ENCODE measurements at places on chromosomes 6 and 20. TPM values are rescaled to one million over a fixed set of nuclear protein-coding genes. Genes with fewer than 3 reads are reported as not detected.

DNA sequence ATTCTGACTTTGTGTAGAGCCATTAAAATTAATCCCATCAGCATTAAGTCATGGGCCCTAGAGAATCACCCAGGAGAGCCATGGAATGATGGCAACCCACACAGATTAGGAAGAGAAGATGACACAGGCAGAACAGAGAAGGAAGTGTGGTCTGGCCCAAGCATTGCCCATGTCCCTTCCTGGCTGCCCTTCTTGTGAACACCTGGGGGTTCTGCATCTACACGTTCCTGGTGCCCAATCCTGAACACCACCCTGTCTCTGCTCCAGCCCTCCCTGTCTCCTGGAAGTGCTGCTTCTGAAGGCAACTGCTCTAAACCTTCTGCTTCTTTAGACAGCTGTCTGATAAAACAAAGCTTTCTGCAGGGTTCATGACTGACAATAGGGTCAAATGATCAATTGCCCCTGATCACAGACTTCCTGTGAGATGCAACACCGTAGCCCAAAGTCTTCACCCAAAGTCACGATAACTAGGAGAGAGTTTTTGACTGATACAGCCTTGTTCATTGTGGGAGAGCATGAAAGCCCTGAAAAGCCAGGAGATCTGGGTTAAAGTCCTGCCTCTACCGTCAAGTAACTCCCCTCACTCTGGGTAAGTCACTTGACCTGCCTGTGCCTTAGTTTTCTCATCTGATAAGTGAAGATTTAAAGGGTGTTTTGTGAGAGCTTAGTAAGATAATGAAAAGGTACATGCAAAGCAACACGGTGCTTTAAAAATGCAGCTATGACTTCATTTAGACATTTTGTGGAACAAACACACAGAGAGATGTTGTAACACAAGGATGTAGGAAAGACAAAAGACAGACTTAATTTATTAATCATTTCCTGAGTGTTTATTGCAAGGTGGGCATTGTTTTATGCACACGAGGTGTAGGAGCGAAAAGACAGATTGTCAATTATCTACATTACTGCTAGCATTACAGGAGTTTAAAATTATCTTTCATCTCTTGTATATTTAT, 291.2 kb upstream of the STXBP5 start:
- no peaks in the 10 kb centered on the region for H3K4me1 ChIP-seq
- H3K27me3 ChIP-seq = no peaks in the 10 kb centered on the region
- H3K4me3 ChIP-seq = peak overlapping the region; percentile 9
- H3K27ac ChIP-seq = peak overlapping the region; percentile 75

GRCh38 chr20:32485770-32486478, 99.2 kb downstream of the NOL4L start:
- H3K4me1 ChIP-seq = no peaks in the 10 kb centered on the region
- H3K27me3 ChIP-seq = no peaks in the 10 kb centered on the region
- H3K36me3 ChIP-seq = no peaks in the 10 kb centered on the region
- peak overlapping the region; percentile 74 for H3K27ac ChIP-seq
- no peak overlapping the region for H3K4me3 ChIP-seq
- no peak for DNase-seq

DNA sequence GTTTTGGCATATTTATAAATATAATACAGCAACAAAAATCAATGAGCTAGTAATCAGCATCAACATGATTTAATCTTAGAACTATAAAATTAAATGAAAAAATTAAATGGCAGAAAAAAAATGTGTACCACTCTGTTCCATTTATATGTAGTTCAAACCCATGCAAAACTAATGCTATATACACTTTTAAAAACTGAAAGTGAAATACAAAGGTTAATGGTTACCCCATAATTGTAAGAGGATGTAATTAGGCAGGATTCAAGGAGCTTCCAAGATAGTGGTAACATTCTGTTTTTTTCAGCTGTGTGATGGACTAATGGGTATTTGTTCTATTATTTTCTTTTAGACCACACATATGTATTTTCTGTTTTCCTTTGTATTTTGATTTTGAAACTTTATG, 492.1 kb downstream of the UTRN start:
- H3K27ac ChIP-seq = no peak overlapping the region
- DNase-seq = no peak
- H3K4me1 ChIP-seq = no peaks in the 10 kb centered on the region
- H3K4me3 ChIP-seq = no peak overlapping the region

DNA sequence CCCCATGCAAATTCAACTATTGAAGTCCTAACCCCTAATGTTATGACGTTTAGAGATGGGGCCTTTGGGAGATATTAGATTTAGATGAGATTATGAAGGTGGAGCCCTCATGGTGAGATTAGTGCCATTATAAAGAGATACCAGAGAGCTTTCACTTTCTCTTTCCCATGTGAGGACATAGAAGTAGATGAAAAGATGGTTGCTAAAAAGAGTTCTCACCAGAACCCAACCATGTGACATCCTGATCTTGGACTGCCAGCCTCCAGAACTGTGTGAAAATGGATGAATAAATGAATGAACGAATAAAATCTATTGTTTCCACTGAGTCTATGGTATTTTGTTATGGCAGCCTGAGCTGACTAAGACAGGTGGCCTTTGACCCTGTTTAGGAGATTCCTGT, 50.6 kb upstream of the FBXO30 start:
- no peaks in the 10 kb centered on the region for H3K36me3 ChIP-seq
- no peaks in the 10 kb centered on the region for H3K4me1 ChIP-seq
- no peak overlapping the region for H3K4me3 ChIP-seq
- no peak for DNase-seq

- H3K27me3 ChIP-seq = no peaks in the 10 kb centered on the region
- H3K4me3 ChIP-seq = no peak overlapping the region
- H3K27ac ChIP-seq = no peak overlapping the region
- no peaks in the 10 kb centered on the region for H3K4me1 ChIP-seq
These were observed 56.4 kb downstream of the NDUFAF5 start for GRCh38 chr20:13841206-13841605.

DNA sequence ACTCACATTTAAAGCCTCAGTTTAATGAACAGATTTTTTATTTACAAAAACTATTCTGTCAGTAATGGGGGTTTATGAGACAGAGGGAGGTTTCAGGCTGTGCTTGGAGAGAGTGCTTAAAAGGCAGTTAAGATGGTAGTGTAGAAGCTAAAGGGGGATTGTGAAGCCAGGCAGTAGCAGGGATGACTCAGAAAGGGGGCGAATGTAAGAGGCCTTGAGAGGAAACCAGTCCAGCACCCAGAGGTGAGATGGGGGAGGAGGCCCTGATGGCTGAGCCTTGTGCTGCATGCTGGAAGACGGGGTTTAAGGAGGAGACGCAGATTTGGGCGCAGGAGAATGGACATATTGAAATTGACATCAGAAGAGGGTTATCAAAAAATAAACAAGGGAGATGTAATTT, 6.6 kb upstream of the SERPINB9 start:
- H3K36me3 ChIP-seq = no peaks in the 10 kb centered on the region
- no peak overlapping the region for H3K4me3 ChIP-seq
- no peak overlapping the region for H3K27ac ChIP-seq
- no peaks in the 10 kb centered on the region for H3K27me3 ChIP-seq

DNA sequence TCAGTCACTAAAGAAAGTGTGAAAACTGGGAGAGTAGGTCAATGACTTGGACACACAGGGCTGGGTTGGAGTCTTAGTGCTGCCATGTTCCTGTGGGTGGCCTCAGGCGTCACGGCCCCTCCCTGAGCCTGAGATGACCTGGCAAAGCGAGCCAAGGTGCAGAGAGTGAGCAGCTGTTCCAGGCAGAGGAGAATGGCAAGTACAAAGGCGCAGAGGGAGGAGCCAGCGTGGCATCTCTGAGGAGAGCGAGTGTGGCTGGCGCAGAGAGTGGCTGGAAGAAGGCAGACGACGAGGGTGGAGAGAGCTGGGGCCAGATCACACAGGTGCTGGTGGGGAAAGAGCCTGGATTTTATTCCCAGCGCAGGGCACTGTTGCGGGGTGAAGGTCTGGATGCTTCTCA, 20.6 kb upstream of the CHMP4B start:
- no peaks in the 10 kb centered on the region for H3K27me3 ChIP-seq
- H3K4me1 ChIP-seq = no peaks in the 10 kb centered on the region
- H3K27ac ChIP-seq = no peak overlapping the region
- DNase-seq = no peak

GRCh38 chr20:44660581-44660980, 9.1 kb upstream of the ADA start:
- H3K4me1 ChIP-seq = no peaks in the 10 kb centered on the region
- no peaks in the 10 kb centered on the region for H3K36me3 ChIP-seq
- H3K27ac ChIP-seq = no peak overlapping the region

GRCh38 chr6:11460837-11461661, 76.5 kb upstream of the TMEM170B start:
- DNase-seq = no peak
- H3K36me3 ChIP-seq = no peaks in the 10 kb centered on the region
- no peak overlapping the region for H3K27ac ChIP-seq
- H3K4me3 ChIP-seq = no peak overlapping the region
- no peaks in the 10 kb centered on the region for H3K4me1 ChIP-seq

DNA sequence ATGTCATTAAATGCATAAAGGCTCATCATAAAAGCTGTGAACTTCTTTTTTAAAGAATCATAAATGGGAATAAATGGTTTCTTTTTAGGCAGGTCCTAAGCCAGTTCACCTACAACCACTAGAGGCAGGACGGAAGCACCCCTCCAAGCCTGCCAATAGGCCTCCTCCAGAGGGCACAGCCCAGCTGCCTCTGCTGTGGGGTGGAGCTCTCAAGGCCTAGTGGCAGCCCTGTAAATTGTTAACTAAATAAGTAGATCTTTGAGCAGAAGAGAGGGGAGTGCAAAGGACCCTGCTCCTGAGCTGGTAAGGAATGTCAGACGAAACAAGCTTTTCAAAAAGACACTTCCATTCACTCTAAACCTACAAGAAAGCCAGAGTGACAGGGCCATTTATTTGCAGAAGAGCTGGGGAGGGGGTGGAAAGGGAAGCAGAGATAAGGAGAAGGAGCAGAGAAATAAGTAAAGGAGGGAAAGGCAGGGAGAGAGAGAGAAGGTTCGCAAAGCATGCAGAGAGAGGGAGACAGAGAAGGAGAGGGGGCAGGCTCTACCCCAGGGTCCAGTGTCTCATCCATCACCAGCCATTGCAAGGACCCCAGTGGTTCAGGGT, 18.0 kb upstream of the MAFB start:
- no peaks in the 10 kb centered on the region for H3K27me3 ChIP-seq
- no peaks in the 10 kb centered on the region for H3K4me1 ChIP-seq
- no peaks in the 10 kb centered on the region for H3K36me3 ChIP-seq
- no peak overlapping the region for H3K27ac ChIP-seq
- no peak overlapping the region for H3K4me3 ChIP-seq

DNA sequence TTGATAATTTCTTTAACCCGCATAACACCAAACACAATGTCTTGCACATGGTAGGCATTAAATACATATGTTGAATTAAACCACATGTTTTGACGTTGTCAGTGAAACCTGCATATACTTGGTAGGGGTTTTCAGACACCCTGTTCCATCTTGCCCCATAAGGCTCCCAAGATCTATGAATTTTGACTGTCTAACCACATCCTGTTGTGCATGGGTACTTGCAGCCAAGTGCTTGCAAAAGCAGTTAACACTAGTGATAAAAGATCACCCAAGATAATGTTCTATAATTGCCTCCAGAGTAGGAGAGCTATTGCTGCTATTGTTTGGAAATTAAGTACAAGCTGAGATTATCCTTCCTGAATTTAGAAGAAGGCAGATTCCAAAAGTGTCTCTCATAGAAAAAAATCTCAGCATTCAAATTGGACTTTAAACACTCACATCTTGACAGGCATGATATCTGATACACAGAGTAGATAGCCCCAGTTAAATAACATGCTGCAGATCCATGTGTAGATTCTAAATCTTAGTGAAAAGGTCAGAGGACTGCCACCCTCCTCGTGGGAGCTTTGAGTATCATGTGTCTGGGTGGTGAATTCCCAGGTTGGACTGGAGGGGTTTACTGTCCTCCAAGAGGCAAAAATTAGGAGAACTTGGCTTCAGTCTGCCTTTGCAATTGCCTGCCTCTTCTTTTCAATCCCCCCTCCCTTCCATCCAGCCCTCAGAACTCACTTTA, 25.8 kb upstream of the CCN6 start:
- no peak for DNase-seq
- no peaks in the 10 kb centered on the region for H3K36me3 ChIP-seq
- no peaks in the 10 kb centered on the region for H3K27me3 ChIP-seq
- no peaks in the 10 kb centered on the region for H3K4me1 ChIP-seq

DNA sequence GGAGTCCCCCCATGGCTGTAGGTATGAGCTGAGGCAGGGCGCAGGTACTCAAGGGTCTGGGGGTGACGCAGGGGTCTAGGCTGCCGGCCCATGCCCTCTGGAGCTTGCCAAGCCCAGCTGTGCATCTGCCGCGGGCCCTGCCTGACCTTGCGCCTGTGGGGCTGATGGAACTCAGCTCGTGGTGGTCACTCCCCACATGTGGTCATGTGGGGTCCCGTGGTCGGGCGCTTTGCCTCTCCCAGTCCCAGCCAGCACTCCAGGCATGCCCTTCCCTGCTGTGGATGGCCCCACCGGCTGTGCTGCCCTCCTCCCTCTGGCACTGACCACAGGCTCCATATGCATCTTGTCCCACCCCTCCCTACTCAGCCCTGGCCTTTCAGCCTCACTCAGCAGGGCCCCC, 57.3 kb downstream of the RPP40 start:
- no peak overlapping the region for H3K27ac ChIP-seq
- no peaks in the 10 kb centered on the region for H3K27me3 ChIP-seq
- no peaks in the 10 kb centered on the region for H3K36me3 ChIP-seq
- no peak for DNase-seq

DNA sequence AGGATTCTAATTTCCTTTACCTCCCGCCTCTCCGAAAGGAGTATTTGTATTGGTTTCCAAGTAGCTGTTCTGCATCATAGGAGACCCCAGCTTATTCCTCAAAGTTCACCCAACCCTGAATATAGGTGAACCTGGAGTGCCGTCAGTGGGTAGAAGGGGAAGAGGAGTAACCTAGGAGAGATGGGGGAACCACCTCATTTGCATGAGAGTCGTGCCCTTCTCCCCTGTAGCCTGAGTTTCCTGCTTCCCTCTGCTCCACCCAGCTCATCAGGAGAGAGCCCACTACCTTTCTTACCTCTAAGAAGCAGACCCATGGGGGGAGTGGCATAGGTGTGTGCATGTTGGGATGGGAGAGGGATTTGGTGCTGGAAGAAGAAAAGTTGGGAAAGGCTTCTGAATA, 17.3 kb upstream of the WFDC2 start:
- no peaks in the 10 kb centered on the region for H3K36me3 ChIP-seq
- H3K4me3 ChIP-seq = no peak overlapping the region
- no peaks in the 10 kb centered on the region for H3K27me3 ChIP-seq
- no peaks in the 10 kb centered on the region for H3K4me1 ChIP-seq
- DNase-seq = no peak
- H3K27ac ChIP-seq = no peak overlapping the region

TTK gene
- total RNA-seq = not detected

SGK1 gene
- 47.1 TPM for total RNA-seq

SLC17A1 gene
- not detected for total RNA-seq
